ENCODE measurements at places on chromosomes 1 and 21.

DNA sequence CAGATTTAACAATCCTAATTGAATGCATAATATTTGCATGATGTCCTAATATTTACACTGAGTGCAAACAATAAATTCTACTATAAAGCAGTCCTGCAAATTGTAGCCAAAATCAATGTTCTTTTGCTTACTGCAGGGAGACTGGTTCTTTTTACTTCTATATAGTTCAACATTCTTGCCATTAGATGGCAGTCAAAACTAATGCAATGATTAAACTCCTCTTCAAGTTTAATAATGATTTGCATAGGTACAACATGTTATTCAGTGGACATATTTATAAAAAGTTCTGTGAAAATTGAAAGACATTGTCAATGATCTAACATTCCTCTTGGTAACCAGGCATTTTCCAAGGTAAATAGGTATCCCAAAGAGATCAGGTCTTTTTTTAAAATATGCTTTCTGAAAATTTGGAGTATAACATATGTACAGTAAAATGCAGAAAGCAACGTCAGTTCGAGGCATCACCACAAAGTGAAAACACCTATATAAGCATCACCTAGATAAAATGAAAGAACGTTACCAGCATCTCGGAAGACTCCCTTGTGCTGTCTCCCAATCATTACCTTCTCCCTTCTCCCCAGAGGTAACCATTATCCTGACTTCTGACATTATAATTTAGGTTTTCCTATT is 9.8 kb upstream of the FNBP1L start:
- peak; percentile 55 for DNase-seq

GRCh38 chr1:209766051-209766450 is 10.2 kb downstream of the TRAF3IP3 start:
- no peak for DNase-seq

DNA sequence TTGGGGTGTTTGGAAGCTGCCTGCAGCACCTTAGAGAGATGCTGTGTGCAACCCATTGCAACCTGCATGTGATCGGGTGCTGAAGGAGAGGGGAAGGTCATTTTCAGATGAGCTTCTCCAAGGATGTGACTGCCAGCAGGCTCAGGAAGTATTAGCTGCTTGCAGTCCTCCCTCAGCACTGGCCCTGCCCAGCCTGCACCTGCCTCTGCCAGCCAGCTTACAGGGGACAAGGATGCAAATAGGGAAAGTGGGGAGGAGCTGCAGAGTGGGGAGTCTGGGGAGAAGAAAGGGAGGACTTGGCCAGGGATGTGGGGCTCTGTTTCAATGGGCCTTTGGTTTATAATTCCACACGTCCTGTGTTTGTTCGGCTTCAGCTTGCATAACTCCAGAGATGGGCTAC is 254.5 kb downstream of the RRAGC start:
- no peak for DNase-seq

- DNase-seq = no peak
Observed at GRCh38 chr1:51133045-51133444, 31.0 kb downstream of the C1orf185 start.

DNA sequence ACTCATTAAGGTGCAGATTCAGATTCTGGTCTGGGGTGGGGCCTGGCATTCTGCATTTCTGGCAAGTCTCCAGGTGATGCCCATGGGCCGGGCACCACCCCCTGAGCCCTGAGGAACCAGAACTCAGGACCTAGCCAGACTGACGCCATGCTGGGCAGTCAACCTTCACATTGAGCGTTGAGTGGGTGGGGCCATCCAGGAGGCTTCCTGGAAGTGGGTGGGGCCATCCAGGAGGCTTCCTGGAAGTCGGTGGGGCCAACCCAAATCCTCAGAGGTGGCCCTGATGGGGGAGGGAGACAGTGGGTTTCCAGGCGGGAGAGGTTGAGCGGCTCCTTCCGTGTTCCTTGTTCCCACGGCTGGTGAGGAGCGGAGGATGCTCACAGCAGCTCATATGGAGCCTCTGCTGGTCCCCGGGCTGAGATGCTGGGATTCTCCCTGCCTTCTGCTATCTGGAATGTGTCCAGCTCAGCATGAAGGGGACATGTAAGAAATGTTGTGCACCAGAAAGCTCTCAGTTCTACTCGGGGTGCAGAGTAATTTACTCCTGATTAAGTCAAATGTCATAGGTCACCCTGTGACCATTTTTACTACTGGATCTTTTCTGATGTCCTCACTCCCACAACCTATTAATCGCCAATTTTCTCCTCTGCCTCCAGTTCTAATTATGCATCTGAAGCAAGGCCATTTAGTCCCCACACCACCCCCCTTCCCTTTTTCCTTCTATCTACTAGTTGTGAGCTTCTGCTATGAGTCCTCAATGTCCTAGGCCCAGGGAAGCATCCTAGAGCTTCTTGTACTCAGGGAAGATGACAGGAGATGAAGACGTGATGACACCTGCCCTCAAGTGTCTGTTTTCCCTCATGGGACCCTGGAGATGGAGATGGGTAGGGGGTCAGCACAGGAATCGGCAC is 435.4 kb downstream of the PTPRU start:
- no peak for DNase-seq

DNA sequence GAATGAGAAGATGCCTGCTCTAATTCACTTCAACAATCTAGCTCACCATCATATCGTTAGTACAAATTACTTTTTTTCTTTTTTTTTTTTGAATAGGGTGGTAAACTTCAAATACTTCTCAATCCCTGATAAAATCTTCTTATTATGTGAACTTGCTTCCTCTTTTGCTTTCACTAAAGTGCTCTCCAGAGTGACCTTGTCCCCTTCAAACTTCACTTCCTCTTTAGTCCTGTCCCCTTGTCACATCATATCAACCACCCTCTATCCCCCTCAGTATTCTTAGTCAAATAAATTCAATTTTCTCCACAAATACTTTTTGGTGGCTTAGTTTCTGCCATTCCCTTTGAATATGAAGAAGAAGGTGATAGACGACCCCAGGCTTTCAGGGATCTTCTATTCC is 124.9 kb upstream of the PLXNA2 start:
- no peak for DNase-seq

- no peak for DNase-seq
Observed at GRCh38 chr1:24898152-24898908, 31.7 kb downstream of the RUNX3 start.

- DNase-seq = peak; percentile 1
Observed at GRCh38 chr1:81305997-81306452, 494.7 kb upstream of the ADGRL2 start.

DNA sequence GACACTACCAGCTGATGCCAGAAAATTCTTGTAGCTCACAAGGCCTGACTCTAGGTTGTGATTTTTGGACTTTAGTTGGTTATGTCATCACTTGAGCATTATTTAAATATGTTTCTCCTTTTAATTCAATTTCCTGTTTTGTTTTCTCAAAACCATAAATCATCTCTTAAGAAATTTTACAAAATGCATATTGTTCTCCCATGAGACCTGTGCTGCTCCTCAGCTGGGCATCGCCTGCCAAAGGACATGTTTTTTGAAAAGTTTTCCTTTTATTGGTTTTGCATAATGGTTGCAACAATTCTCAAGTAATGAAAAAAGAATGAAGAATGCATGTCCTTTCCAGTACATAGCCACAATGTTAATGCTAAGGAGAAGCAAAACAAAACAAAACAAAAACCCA is 204.7 kb upstream of the LYPLAL1 start:
- no peak for DNase-seq

- DNase-seq = no peak
Observed at GRCh38 chr1:44354268-44354839, 703 bp downstream of the ERI3 start.

GRCh38 chr1:186953876-186954275 is 125.1 kb downstream of the PLA2G4A start:
- no peak for DNase-seq

GRCh38 chr1:117814856-117815797 is 114.3 kb downstream of the GDAP2 start:
- no peak for DNase-seq

DNA sequence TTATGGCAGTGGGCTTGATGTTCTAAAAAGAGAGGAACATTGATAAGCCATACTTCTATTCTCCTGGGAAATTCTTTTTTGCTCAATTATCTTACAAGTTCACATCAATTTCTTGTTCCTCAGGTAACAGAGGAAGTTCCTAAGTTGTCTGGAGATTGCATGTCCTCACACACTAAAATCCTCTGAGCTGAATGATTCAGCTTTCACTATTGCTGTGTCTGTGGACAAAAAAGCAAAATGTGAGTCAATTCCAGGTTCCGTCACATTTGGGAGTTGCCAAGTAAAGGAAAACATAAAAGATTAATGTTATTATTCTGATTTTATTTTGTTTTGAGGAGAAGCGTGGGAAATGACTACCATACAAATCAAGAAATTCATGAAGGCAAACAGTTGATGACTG is 316.7 kb downstream of the CHRM3 start:
- no peak for DNase-seq

GRCh38 chr1:13622446-13622845 is 38.8 kb downstream of the PDPN start:
- DNase-seq = no peak

- peak; percentile 78 for DNase-seq
Observed at GRCh38 chr1:109113590-109114341, at the start of gene ELAPOR1. ELAPOR1 (plus strand) TSS chr1:109114115; CDS start chr1:109114184, 69 bp downstream.

GRCh38 chr1:162676750-162677149 is 44.5 kb downstream of the DDR2 start:
- DNase-seq = no peak

DNA sequence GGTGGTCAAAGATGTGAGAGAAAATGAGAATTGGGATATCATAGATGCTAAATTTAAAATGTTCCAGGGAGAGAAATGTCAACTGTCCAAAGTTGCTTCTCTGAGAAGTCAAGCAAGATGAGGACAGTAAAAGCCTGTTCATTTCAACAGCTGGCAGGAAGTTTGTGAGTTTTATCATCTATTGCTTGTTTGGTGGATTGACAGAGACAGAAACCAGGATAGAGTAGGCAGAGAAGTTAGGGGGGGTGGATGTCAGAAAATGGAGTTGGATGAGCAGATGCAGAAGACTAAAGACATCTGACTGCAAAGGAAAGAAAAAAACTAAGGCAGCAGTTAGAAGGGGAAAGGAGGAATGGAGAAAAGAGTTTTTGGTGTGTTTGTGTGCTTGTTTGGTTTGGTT is 78.4 kb downstream of the AK5 start:
- DNase-seq = no peak

GRCh38 chr21:27369978-27370571 is 403.2 kb upstream of the ADAMTS5 start:
- DNase-seq = no peak

DNA sequence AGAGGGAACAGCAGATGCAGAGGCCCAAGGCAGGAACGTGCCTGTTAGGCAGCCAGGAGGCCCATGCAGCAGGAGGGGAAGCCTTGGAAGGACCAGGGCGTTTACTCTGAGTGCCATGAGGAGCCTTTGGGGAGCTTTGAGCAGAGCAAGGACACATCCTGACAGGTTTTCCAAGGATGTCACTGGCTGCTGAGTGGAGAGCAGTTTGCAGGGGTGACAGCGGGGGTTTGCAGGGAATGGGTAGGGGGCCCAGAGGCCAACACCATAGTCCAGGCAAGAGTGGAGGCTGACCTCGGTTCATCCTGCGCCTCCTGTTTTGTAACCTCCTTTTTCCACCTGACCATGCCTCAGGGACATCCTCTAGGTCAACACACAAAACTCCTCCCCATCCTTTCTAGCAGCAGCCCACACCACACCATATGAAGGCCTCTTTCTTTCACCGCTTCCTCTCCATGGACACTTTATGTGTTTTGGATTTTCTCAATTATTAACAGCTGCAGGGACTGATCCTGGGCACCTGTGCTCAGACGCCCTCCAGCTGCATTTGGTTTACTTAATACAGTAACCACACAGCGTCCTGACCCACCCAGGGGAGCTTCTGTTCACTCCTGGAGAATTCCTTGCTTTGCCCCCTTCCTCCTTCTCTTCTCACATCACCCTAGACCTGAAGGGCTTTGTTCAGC is 528.5 kb downstream of the MATN1 start:
- DNase-seq = no peak

- DNase-seq = no peak
Observed at GRCh38 chr1:113073479-113073950, 517 bp downstream of the LRIG2 start.

- DNase-seq = no peak
Observed at GRCh38 chr1:33384040-33384812, 46.7 kb downstream of the PHC2 start.

- peak; percentile 5 for DNase-seq
Observed at GRCh38 chr21:18646116-18646515, 242.5 kb upstream of the TMPRSS15 start.

- no peak for DNase-seq
Observed at GRCh38 chr1:236167154-236167553, 24.8 kb downstream of the GPR137B start.

DNA sequence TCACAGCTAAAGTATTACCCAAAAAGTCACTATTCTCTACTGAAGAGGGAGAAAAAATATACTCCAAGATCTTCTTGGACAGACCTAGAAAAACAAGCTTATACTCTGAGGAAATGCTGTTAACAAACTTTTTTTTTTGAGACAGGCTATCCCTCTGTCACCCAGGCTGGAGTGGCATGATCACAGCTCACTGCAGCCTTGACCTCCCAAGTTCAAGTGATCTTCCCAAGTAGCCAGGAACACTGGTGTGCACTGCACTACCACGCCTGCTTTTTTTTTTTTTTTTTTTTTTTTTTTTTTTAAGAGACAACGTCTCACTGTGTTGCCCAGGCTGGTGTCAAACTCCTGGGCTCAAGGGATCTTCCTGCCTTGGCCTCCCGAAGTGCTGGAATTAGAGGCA is 17.3 kb downstream of the GLRX2 start:
- no peak for DNase-seq

- DNase-seq = no peak
Observed at GRCh38 chr1:116375148-116375886, 2.3 kb downstream of the ATP1A1 start.

GRCh38 chr1:33810571-33810970 is 53.3 kb upstream of the HMGB4 start:
- no peak for DNase-seq

- no peak for DNase-seq
Observed at GRCh38 chr1:230632273-230632873, 9.9 kb upstream of the COG2 start.

GRCh38 chr1:78765489-78765888 is 115.9 kb downstream of the IFI44 start:
- no peak for DNase-seq

DNA sequence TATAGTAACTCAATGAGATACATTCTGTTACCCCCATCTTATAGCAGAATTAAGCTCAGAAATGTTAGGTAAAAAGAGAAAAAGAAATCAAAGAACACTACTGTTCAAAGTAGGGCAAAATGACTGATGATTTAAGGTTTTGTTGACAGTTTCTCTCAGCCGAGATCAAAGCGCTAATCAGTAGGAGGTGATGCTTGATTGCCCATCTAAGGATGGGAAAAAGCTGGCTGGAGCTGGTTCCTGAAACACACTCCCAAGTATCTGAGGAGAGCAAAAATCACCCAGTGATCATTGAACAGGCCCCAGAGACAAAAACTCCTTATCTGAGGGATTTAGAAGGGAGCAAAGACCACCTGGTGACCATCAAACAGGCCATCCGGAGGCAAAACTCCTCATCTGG is 64.5 kb upstream of the CSF1 start:
- no peak for DNase-seq

GRCh38 chr21:28892199-28893111 is 100.2 kb downstream of the LTN1 start:
- DNase-seq = no peak

- DNase-seq = no peak
Observed at GRCh38 chr1:29900104-29900679, 663.9 kb downstream of the PTPRU start.
